AG09319 (cell line): ENCODE measurements at places on chromosomes 1 and 21.
A peak's percentile ranks its signal among the peaks of the same experiment; 100 is the strongest.

DNA sequence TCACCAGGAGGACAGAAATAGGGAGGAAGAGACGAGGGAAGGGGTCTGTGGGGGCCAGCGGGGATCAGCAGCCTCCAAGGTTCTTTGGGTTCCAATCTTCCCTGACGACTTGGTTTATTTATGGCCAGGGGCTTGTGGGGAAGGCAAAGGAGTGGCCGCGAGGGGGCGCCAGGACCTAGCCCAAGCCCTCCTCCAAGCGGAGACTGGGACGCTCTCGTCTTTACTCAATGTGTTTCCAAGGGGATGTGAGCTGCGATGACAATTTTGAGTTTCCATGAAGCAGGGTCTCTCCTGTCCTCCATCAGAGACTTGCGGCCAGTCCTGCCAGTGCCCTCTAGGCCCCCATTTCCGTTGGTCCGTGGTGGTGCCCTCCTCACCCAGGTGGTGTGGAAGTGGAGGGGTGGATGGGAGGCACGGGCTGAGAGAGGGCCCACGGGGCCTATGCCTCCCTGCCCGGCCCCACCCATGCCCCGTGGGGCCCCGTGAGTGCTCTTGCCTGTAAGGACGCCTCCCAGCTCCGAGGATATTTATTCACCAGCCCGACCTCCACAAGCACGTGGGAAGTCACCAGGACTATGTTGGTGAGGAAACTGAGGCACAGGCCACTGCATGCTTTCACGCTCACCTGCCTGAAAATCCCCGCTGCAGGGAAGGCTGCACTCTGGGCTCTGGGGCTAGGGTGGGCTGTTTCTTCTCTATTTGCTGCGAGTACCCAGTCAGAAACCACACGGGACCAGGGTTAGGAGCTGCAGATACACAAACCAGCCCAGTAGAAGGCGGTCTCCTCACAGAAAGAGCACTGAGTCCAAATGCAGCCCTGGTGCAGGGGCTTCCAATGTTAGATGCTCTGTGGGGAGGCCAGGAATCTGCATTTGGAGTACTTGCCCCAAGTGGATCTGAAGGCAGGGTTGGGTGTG is 26.5 kb downstream of the DMRTB1 start:
- DNase-seq = peak; percentile 44

- no peak for DNase-seq
Observed at GRCh38 chr1:246629030-246629429, 62.8 kb downstream of the CNST start.

- DNase-seq = no peak
Observed at GRCh38 chr1:52769346-52770033, 43.2 kb downstream of the ZYG11B start.

DNA sequence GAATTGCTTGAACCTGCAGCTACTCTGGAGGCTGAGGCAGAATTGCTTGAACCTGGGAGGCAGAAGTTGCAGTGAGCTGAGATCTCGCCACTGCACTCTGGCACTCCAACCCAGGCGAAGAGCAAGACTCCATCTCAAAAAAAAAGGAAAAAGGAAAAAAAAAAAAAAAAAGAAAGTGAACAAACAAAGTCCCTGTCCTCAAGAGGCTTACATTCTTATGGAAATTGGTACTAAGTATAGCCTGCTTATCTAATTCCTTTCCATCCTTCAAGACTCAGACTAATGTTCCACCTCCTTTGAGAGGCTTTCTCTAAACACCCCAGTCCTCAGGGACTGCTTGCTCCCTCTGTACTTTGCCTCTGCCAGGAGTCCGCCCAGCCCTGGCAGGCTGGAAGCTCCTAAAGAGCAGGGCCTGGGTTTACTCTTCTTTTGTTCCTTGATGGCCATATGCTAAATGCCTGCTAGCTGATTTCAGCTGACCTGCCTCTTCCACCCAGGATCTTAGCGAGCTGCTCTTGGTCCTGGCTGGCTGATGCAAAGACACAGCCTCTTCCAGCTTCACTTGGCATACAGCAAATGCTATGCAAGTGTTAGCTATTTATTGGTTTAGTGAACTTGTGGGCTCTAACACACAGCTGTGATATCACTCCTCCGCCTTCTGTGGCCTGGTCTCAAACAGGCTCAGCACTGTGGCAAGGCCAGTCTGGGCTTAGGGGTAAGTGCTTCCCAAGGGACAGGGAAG is 9.8 kb downstream of the SLC9A1 start:
- peak; percentile 48 for DNase-seq

DNA sequence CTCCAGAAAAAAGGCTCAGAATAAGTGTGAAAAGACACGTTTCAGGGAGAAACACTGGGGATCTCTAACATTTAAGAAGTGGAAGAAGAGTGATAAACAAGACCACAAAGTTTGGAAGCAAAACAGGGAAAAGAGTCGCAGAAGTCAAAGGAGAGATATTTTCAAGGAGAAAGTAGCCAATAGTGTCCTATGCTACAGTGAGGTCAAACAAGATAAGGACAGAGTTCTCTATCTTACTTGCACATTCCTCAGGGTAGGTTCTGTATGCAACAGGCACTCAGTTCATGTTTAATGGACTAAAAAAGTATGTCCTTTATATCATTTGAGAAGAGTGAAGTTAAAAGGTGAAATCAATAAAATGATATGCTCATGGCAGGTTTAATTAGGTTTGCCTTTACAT is 13.8 kb upstream of the EDEM3 start:
- no peak for DNase-seq

DNA sequence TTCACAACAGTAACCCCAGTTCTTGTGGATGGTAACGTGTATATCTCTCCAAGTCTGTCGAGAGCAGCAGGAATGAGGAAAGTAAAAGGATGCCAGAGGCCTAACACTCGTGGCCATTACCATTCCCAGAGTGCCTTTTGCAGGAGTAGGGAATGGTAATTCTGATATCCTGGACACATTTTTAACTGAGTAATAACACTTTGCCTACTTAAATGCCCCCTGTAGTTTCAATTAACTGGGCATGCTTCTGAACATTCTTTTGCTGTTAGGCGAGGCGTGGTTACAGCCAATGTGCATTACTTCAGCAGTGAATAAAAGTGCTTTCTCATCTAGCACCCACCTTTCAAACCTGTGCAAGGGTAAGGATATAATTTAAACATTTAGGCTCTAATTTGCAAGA is 258.5 kb upstream of the ADGRL2 start:
- no peak for DNase-seq

GRCh38 chr1:90174246-90174645 is 179.3 kb downstream of the ZNF326 start:
- DNase-seq = no peak

GRCh38 chr1:42319871-42320484 is 15.1 kb downstream of the FOXJ3 start:
- no peak for DNase-seq

GRCh38 chr1:199352351-199352750 is 675.2 kb upstream of the NR5A2 start:
- DNase-seq = no peak

- peak; percentile 96 for DNase-seq
Observed at GRCh38 chr1:51567653-51568052, 48.6 kb upstream of the EPS15 start.

DNA sequence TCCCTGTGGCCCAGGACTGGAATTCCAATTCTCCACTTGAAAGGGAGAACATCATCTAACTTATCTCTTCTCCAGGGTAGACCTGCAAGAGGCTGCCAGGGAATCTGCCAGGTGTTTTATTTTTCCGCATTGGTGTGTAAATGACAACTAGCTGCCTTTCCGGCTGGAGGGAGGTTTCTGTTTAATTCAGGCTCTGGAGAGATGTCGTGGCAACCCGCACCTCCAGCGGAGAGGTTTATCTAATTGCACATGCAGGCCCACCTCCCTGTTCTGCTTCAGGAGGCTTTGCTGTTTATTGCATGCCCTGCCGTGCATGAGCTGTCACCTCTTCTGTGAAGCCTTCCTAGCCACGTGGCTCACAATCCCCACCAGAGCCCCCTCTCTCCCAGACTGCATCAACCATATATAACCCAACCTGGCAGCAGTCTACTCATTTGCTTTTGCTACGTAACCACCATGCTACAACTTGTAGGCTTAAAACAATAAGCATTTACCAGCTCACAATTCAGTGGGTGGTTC is 151.6 kb downstream of the C1orf94 start:
- no peak for DNase-seq

DNA sequence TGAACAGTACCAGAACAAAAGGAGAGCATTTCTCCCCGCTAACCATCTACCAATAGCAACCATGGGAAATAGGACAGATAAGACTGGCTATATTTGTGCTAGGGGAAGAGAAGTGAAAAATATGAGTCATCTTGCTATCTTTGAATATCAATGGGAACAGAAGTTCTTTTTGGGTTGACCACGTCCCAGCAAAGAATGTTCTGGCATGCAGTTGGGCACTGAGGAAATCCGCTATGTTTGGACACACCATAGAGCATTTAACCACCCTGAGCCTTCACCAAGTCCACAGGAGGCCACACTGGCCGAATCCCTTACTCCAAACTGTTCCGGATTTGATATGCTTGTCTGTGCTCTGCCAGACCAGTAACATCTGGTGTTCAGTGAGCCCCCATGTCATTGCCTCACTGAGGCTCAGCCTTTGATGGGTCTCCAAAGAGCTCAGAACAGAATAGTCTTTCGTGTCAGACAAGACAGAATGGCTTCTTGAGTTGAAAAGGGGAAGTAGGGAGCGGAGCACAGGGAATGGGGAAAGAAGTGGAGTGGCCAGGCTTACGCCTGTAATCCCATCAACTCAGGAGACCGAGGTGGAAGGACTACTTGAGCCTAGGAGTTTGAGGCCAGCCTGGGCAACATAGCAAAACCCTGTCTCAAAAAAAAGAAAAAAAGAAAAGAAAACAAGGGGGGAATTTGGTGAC is 81.4 kb downstream of the SMYD2 start:
- no peak for DNase-seq

DNA sequence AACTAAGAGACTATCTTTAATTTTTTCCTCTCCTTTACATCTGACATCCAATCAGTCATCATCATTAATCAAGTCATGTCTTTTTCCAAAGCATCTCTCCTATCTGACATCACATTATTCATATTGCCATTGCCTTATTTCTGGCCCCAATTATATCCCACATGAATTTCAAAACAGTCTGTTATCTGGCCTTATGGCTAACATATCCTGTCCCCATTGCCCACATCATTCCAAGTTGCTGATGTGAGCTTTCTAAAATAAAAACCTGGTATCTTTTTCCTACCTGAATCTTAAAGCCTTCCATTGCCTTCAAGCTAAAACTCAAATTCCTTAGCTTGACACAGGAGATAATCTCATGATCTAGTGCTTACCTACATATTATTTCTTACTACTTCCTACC is 283.9 kb downstream of the LRRC40 start:
- DNase-seq = no peak

GRCh38 chr1:61224609-61225008 is 142.2 kb downstream of the NFIA start:
- no peak for DNase-seq

GRCh38 chr1:178093951-178094738 is at the start of gene RASAL2:
TSS of gene RASAL2 (plus strand) at chr1:178094104. CDS start at chr1:178094493, 389 bp downstream.
- no peak for DNase-seq

GRCh38 chr1:243715285-243715684 is 134.8 kb downstream of the AKT3 start:
- DNase-seq = no peak

DNA sequence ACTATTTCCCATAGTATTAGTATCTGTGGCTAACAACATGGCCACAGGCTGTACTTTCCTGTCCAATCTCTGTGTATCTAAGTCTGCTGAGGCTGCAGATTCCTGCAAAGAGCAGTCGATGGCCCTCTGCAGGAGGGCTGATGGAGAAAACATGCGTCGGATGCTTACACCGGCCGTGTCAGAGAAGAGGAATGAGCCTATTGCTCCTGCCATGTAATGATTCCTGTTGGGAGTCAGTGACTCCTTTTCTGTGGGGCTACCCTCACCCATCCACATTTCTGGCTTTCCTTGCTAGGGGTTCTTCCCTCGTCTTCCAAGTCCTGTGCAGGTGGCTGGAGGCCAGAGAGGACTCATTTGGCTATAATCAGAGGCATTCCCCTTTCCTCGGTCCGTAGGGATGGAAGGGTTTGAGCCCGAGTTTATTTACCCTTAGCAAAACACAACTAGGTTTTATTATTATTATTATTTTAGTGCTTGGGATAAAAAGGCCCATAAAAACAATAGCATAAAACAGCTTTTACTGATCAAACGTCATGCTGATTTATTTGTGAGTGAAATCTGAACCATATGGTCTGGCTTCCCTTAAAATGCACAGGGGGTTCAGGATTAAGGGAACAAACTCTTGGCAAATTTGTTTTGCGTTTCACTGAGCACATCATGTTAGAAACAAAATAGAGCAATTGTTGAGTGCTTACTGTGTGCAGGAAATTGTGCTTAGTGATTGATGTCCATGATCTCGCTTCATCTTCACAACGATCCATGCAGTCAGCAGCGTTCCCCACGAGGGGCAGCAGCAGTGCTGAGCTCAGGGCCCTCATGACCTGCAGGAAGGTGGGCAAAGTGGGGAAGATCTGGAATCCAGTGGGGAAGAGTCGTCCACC is 70.8 kb downstream of the KIF26B start:
- DNase-seq = no peak

DNA sequence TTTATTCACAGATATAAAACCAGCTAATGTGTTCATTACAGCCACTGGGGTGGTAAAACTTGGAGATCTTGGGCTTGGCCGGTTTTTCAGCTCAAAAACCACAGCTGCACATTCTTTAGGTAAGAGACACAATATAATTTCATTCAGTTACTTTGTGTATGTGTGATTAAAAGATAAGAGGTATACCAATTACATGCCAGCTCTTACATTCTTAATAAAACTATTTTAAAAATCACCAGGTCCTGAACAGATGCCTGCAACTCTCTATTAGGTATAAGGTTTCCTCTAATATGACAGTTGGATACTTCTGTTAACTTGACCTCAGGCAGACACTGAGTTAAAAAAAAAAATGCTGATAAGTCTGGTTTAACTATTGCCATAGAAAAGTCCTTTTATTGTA is 122.1 kb downstream of the NEK7 start:
- no peak for DNase-seq

GRCh38 chr1:227723474-227723873 is 11.6 kb downstream of the JMJD4 start:
- no peak for DNase-seq

GRCh38 chr1:171160211-171160610 is 24.9 kb upstream of the FMO2 start:
- DNase-seq = no peak

DNA sequence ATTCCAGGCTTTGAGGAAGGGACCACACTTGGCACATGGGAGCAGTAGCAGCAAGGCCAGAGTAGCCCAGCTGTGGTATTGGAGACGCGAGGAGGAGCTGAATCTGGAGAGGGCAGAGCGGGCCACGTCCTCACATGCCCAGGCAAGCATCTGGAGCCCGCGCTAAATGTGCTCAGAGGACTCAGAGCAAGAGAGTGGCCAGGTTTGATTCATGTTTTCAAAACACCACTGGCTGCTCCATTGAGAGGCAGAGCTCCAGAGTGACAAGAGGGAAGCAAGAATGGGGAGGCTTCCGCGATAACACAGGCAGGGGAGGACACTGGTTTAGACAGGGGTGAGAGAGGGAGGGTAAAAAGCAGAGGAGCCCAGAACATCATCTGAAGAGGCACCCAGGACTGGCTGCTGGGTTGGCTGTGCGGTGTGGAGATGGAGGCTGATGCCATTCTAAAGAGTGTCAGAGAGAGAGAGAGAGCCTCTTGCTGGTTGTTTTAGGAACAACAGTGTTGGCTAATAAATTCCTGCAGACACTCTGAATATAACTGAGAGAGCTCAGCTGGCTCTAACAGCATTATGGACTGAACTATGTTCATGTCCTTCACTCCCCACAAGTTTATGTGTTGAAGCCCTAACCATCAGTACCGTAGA is 32.3 kb downstream of the RCAN1 start:
- no peak for DNase-seq

GRCh38 chr1:92820551-92820950 is 11.3 kb upstream of the RPL5 start:
- DNase-seq = no peak
